ENCODE measurements at places on chromosomes 7 and 10.

DNA sequence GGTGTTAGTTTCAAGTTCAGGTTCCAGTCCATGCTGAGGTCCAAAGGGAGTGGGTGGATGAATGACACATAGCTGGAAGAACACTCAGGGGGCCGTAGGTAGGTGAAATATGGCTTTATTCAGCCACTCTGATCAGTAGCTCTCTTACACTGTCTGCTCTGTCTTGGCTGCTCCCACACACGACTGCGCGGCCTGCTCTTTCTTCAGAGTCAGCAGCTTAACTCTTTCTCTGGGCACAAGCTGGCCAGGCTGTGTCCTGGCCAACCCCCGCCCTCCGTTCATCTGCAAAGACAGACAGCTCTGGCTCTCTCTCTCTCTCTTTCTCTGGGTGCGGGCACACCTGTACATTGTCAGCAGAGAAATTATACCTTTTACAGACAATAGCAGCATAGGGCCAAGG is 317.4 kb upstream of the SORCS1 start:
- no peak for DNase-seq

GRCh38 chr7:107966711-107967110 is 36.2 kb downstream of the LAMB1 start:
- DNase-seq, result no peak

- DNase-seq, result no peak
These were observed 52.0 kb downstream of the TCAF1 start for GRCh38 chr7:143849785-143850479.

DNA sequence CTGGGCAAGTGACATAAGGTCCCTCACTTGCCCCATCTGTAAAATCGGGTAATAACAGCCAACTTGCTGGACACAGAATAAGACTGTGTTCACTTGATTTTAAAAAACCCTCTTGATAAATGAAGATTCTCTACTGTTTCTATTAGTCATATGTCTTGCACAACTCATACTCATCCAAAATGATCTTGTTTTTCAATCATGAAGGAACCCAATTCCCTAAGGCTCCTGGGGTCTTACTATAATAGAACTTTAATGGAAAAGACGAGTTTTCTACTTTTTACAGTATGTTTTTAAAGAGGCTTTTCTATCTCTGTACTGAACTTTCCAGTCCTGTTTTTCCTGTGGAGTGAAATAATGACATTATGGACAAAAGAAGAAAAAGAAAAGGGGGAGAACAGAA is 103.8 kb downstream of the ARID5B start:
- no peak for DNase-seq

DNA sequence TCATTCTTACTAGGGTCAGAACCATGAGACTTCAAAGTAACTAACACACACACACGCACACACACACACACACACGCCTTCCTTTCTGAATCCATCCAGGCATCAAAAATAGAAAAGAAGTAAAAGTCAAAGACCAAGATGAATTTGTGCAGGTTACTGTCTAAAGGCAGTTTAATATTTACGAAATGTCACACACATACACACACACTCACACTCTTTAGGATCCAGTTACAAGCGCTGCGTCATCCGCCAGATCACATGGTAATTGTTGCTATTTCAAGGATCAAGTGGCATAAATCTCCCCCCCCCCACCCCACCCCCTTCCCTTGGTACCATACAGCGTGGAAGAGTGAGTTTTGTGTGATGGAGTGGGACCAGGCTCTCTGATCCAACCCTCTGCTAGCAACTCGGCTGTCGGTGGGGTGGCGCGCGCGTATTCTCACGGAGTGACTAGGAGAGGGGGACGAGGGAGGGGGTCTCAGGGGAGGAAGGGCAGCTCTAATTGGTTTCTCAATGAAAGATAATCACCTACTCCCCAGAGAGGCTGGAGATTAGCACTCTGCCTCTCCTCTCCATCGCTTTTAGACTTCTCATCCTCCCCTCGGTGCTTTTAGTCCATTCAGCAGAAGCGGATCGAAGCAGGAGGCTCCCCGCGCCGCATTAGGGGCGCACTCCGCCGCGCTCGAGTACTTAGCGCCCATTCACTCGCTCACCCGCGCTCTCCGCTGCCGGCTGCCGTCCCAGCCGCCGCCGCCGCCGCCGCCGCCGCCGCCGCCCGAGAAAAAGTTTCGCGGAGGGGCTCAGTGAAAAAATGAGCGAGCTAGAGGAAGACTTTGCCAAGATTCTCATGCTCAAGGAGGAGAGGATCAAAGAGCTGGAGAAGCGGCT is 83.5 kb upstream of the PRKG1 start:
- no peak for DNase-seq

GRCh38 chr10:125190414-125190813 is 30.1 kb upstream of the CTBP2 start:
- DNase-seq, result no peak

- DNase-seq, result no peak
These were observed 150.5 kb downstream of the PLXDC2 start for GRCh38 chr10:19966751-19967150.

- DNase-seq, result no peak
These were observed 240.4 kb downstream of the ABCA13 start for GRCh38 chr7:48411619-48412018.

GRCh38 chr7:131302876-131303707 is 24.6 kb upstream of the MKLN1 start:
- DNase-seq, result peak; percentile 10

DNA sequence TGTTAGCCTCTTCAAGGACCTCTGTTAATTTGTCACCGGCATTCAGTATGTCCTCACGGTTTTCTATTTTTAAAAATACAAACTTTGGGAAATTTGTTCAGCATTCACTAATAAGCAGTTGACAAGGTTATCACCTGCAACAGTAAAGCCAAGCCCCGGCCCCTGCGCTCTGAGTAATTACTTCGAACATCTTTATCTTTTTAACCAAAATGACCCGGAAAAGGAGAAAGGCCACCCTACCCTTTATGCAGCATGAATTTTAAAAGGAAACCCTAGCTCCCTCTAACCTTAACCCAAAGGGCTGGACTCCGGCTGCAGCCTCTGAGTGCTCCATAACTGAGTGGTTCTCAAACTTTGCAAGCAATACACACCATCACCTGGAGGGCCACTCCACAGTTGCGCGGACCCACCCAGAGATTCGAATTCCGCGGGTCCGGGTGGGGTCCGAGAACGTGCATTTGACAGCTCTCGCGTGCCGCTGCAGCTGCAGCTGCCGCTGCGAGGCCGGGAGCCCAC is 940 bp downstream of the NSMCE4A start:
- no peak for DNase-seq

DNA sequence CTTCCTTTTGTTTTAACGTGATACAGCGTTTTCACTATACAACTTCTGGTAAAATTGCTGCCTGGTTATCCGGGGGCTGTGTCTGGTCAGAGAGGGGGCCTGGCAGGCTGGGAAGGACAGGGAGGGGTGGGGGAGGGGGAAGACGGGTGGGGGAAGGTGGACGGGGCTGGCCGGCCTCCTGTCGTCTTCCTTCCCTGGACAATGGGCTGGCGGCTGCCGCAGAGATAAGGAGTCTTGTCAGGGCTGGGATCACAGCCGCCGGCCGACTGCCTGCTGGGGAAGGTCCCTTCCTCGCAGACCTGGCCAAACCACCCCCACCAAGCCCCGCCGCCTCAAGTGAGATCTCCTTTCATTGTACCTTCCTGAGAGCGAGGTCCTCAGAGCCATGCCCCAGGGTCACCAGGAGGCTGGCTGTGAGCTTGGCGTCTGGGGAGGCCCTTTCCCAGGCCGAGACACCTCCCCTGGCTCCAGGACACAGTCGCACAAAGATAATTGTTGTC is 151.2 kb upstream of the TNRC18 start:
- DNase-seq, result no peak

DNA sequence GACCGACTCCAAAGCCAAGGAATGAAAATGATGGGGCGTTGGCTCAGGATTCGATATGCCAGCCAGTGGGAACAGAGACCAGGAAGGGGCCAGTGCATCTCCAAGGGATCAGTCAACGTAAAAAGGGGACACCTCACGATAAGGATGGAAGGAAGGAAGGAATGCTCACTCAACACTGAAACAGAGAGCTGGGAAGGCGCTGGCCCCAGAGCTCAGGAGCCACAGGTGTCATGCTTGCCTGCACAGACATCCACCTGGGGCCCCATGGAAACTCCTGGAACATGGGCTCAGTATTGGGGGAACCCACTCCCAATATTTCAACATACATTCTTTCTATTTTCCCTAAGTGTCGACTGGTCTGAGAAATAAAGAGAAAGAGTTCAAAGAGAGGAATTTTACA is 5.3 kb downstream of the MMRN2 start:
- no peak for DNase-seq

DNA sequence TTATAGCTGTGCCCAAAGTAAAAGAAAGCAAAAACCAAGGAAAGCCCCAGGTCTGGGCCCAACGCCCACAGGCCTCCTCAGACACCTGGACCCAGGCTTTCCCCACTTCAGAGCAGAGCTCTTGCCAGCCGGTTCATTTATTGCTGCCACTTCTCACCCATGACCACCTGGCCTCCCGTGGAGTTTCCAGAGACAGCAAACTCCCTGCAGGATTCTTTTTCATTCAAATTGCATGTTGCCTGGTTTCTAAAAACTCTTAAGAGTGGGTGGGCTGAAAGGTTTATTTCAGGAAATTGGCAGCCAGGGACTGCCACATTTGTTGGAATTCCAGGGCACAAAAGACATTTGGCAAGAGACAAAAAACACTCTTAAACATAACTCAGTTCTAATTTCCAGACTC is 4.7 kb downstream of the VOPP1 start:
- DNase-seq, result no peak

DNA sequence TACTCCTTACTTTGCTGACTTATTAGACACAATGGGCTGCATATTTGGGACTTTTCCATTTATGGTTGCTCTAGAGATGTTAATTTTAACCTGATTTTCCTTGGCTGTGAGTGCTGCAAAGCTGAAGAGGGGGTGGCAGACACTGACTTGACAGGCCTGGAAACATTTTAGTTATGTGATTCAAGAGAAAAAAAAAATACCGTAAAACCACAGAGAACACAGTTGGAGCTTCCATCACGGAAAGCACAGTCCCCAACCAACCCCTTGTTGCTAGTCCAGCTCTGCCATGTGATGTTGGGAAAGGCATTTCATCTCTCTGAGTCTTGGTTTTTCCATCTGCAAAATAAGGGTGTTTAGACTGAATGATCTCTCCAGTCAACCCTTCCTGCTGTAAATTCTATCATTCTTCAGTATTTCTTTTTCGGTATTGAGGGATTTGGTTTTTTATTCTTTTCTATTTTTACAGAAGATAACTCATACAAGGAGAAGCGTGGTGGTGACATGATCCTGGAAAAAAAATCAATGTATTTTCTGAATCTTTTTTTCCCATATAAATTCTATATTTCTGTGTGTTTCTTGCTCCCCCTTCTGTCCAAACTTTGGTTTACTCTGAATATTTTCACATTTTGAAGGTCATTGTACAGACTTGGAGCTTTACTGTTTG is 246.1 kb downstream of the REEP3 start:
- DNase-seq, result peak; percentile 7

GRCh38 chr7:149071641-149072437 is 18.7 kb downstream of the ZNF786 start:
- DNase-seq, result no peak

- DNase-seq, result no peak
These were observed 81.6 kb upstream of the RNF32 start for GRCh38 chr7:156559001-156559400.

GRCh38 chr10:124912101-124912886 is 29.6 kb upstream of the ZRANB1 start:
- no peak for DNase-seq

DNA sequence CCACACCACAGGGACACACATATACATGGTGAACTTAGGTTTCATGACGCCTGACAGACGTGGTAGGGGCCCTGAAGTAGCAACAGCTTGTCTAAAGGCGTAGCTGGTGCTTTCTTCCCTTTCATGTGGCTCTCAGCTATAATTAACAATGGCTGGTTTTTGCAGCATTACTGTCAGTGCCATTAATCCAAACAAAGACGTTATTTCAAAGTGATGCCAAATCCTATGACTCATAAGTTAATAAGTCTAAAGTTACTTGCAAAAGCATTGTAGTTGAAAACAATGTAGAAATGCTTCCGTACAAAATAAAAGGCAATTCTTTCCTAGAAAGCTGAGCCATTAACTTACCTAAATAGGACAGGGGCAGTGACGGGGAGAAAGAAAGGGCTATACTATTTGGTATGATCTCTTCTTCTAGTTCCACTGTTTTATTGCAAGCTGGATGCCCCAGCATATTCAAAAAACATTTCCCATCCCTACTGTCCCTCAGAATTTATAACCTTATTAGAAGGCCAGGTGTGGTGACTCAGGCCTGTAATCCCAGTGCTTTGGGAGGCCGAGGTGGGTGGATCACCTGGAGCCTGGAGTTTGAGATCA is 105.4 kb downstream of the ODAD2 start:
- no peak for DNase-seq

DNA sequence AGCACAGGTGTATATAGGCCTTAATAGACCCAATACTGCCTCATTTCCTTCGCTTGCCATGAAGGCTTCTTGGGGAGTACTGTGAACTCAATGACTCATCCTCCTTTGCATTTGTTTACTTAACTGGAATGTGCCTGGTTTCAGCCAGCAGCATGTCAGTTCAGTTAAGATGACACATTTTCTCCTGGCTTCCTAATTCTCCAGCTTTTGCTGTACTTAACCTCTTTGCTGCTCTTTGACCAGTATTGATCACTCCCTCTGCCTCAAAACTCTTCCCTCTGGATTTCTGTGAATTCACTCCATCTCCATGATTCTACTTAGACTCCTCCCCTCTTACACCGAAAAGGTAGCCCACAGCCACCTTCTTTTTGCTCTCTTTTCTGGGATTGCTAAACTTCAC is 135.7 kb downstream of the MAGI2 start:
- DNase-seq, result no peak

DNA sequence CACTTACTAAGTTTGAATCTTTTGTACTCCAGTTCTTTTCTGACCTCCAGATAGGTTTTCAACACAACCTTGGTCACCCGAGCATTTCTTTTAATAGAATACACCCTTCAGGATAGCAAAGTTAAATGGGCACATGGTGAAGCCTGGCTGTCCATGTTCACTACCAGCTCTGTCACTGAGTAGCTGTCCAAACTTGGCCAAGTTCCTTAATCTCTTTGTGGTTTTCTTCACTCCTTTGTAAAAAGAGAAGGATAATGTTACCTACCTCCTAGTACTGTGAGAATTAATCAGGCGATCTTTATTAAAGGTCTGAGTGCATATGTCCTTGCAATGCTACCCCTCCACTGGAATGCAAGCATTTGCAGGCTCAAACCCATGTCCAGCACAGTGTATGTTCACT is 128.1 kb upstream of the PTPRZ1 start:
- no peak for DNase-seq

GRCh38 chr10:60293581-60294175 is 96.0 kb downstream of the ANK3 start:
- no peak for DNase-seq

- no peak for DNase-seq
These were observed 64.9 kb upstream of the TAS2R16 start for GRCh38 chr7:123060446-123060845.

Measured in anterior cingulate cortex (tissue), 58 donors.